ENCODE measurements at places on chromosomes 3 and 15. TPM values are rescaled to one million over a fixed set of nuclear protein-coding genes. Genes with fewer than 3 reads are reported as not detected.

The MESP1 gene
- 1.3 TPM for total RNA-seq

The PIK3CA gene
- total RNA-seq, result 24.7 TPM

- no peak for DNase-seq
Measured at GRCh38 chr3:142857056-142857455, 31.8 kb downstream of the PCOLCE2 start.

DNA sequence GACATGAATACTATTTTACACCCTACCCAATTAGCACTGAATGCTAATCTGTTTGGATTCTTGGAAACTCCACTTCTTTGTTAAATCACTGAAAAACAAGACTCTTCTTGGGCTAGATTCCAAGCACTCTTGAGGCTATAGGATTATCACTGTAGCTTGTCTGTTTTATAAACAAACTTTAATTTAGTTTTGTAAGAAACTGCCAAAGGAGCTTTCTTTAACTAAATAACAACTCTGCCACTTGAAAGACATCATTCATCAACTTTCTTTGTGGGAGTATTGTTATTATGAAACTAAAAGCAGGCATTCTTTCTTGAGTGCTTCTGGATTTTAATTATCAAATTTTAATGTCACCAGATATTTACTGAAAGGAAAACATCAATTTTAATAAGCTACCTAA lies 24.1 kb downstream of the CBLB start:
- DNase-seq, result no peak

DNA sequence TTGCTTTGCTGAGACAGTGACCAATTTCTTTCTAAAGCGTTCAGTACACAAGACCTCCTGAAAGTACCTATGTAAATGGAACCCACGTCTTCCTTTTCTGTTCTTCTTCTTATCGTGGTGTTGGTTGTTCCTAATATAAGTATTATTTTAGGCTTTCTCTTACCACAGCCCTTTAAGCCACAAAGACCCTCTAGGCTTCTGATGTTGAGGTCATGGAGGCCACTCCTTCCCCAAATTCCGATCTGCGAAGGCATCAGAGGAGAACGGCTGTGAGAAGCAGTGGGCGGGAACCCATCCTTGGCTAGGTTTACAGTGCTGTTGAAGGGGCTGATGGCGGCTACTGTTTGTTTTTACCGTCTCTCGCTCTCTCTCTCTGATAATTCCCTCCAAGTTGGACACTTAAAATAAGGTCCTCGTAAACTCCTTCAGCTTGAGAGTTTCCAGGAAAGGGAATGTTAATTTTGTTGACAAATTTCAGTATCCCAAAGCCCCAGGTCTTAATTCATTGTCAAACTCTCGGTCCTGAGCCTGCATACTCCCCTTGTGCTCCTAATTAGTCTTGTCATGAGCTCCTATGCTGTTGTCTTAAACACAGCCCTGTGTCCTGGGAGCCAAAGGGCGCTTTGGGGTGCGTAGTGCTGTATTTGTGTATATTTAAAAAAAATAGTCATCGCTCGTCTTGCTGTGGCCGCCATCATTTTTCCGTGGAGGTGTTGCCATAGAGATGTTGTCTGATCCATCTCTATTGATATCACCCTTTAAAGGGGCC lies 178.8 kb downstream of the OPA1 start:
- no peak for DNase-seq

- DNase-seq, result no peak
Measured at GRCh38 chr3:24154781-24155180, 209.7 kb downstream of the NR1D2 start.
